ENCODE measurements at places on chromosomes 2 and 18.

DNA sequence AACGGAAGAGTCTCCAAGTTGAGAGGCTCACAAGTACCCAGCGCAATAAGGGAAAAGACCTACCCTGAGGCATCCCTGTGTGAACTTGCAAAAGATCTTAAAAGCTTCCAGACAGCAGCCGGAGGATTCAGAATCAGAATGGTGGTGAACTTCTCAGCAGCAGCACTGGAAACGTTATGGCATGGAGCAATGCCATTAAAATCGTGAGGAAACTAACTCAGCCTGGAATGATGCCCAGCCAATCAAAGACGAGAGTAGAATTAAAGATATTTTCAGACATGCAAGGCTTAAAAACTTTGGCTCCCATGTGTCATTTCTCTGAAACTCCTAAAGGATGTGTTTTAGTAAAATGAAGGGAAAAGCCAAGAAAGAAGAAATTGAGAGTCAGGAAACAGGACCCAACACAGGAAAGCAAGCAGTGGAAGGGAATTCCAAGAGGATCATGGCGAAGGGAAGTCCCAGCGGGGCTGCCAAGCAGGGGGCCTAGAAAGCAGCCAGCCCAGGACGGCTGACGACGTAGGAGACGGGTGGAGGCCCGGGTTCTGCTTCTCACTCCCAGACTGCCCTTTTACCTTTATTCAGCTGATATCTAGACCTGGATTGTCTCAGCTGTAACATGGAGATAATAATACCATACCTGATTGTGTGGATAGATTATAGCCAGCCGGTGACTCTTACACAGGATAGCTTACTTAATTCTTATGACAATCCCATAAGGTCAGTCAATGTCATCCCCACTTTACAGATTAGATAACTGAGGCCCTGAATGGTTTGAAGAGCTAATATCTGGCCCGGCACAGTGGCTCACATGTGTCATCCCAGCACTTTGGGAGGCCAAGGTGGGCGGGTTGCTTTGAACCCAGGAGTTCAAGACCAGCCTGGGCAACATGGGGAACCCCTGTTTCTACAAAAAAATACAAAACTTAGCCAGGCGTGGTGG is 92.8 kb downstream of the ASAP2 start:
- no peak for DNase-seq

DNA sequence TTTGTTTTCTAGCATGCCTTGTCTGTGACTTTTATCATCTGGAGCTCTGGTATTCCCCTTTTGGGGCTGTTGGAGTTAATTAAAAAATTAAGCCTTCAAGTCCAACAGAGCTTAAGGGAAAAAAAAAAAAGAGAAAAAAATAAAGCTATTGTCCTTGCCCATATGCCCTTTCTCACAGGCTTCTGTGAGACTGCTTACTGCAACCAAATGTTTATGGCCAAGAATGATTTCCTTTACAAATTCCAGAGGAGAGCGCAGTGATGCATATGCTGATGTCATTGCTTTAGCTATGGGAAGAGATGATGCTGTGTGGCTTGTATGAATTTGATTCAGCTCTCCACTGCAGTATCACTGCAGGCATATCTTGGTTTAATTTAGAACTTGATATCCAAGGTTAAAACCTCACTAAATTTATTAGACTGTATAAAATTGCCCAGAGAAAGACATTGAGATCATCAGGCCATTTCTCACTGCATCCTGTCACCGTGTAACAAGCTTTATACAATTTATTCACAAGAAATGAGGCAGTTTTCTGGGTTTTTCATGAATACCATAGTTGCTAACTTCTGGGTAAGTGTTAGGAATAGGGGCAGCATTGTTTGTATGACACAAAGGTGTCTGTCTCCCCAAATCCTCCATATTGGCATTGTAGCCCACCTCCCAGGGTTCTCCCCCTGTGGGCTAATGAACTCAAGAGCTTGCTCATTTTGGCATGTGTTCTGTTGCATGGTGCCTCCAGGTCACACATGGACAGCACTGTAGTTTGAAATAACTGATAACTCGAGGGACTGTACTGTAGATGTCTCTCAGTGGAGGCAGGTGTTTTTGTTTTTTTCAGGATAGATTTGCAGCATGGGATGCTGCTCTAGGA is 85.0 kb downstream of the TANC1 start:
- no peak for DNase-seq

DNA sequence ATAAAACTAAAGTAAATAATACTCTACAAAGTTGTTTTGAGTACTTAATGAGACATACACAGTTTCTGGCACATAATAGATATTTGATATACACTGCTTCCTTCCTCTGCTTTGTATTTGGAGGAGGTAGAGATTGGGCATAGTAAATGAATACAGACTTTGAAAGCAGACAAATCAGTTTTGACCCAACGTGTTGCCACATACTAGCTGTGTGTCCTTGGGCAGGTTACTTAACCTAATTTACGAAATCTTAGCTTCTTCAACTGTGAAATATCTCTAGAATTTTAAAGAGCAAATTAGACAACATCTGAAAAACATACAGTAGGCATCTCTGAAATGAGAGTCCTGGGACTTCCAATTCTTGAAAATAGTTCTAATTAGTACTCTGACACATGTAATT is 425.4 kb downstream of the TGIF1 start:
- no peak for DNase-seq

DNA sequence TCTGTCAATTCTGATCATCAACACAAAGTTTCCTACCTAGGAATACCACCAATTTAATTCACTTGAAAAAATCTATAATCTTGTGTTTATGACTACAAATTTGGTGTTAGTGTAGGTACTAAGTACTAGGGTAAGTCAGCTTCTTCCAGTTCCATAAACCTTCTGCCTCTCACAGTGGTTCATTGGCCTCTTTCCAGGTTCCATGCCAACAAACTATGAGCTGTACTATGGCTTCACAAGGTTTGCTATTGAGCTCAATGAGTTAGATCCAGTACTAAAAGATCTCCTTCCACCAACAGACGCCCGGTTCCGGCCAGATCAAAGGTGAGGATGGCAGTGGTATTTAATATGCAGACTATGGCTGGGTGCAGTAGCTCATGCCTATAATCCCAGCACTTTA is 58.8 kb downstream of the PRKRA start:
- DNase-seq, result no peak

DNA sequence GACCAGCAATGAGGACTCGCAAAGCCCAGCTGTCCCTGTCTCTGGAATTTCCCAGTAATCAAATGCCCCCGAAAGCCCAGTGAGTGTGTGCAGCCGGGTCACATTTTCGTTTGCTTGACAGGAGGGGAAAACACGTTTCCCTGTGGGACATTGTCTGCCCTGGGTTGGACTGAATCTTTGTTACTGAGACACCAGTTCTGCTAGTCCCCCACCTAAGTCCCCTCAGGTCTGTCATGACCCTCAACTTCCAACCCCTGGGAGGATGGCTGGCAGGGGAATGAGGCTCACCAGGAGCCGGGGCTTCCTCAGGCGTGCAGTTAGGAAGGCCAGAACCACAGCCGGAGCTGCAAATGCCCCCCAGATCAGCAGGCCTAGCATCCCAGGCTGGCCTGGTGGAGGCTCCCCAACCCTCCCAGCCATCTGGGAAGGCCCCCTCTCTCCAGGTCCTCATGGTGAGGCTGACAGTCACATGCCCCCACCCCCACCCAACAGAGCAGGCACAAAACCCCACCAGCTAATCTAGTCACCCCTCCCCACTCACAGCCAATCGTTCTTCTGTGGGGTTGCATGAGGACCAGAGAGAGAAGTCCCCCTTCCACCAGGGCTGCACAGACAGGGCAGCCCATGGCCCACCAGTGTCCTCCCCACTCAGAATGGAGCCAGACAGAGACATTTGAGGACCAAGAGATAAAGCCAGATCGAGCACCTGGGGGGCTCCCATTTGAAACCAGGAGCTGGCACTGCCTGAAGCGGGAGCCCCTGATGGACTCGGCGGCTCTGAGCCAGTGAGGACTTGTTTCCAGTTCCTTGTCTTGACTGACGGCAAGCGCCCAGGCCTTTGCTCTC is 33.6 kb downstream of the CYP26B1 start:
- DNase-seq, result no peak

- DNase-seq, result no peak
Measured at GRCh38 chr2:54665436-54665856, 58.0 kb upstream of the EML6 start.

- DNase-seq, result no peak
Measured at GRCh38 chr2:42168459-42169099, 574 bp upstream of the EML4 start.

DNA sequence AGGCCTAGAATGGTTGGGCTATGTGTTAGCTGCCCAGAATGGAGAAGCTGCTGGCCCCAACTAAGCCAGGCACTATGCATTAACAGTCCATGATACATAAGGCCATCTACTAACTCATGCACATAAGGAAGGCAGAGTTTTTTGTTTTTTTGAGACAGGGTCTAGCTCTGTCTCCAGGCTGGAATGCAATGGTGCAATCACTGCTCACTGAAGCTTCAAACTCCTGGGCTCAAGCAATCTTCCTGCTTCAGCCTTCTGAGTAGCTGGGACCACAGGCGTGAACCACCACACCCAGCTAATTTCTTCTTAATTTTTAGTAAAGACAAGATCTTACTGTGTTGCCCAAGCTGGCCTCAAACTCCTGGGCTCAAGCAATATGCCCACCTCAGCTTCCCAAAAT is 37.6 kb downstream of the GPR45 start:
- no peak for DNase-seq

DNA sequence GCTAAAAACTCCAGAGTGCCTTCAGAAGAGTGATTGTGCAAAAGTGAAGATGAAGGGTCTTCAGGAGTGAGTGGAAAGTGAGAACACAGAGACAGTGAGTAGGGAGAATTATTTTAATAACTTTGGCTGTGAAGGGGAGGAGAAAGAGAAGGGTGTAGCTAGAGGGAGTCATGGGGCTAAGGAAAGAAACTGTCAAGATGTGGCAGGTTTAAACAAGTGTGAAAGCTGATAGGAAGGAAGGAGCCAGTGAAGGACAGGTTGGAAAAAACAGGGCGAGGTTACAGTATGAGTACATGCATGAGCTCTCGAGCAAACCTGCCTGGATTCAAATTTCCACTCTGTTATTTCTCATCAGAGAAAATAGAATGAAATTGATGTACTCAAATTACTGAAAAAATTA is 17.8 kb downstream of the IL1F10 start:
- no peak for DNase-seq

DNA sequence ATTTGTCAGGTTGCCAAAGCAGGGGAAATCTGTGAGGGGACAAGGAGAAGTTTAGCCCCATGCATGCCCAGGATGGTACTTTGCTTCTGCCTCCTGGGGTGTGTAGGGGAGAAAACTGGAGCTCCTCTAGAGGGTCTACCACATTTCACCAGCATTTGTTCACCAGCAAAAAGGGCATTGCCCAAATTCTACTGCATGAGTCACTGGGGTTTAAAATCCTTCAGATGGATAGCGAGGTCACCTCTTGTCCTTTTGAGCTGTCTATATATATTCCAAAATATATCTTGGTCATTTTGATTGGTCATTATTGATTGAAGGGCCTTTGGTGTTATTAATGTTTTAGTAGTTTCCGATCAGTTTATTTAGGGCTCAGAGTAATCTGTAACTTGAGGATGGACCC is 18.7 kb downstream of the FHOD3 start:
- DNase-seq, result no peak

DNA sequence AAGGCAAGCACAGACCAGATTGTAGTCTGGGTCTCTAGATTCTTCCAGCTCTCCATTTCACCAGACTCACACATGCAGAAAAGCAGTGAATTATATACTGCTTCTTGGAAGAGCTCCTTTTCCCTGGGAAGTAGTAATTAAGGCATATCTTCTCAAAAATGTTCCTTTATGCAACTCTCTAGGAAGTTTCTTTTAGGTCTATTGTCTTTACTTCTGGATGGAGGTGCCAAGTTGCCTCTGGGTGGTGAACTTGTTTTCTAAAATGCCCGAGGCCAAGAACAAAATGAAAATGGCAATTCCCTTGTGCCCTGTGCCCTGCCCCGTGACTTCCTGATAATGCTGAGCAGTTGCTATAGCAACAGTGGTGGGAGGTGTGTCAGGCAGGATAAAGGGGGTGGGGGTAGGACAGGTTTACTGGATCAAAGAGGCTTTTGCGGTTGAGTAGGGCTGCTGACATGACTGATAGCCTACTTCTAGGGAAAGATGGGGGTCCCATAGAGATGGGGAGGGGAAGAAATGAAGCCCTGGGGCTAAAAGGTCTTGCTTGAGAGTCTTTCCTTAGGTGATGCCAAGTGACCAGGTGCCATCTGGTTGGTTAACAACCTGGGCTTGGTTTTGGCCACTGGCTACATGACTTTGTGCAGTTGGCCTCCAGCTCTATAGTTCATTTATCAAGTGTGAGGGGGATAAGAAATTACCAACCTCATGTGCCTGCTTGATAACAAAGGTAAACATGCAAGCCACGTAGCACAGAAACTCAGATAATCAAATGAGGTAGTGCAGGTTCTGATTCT is 11.8 kb downstream of the IGFBP2 start:
- no peak for DNase-seq

DNA sequence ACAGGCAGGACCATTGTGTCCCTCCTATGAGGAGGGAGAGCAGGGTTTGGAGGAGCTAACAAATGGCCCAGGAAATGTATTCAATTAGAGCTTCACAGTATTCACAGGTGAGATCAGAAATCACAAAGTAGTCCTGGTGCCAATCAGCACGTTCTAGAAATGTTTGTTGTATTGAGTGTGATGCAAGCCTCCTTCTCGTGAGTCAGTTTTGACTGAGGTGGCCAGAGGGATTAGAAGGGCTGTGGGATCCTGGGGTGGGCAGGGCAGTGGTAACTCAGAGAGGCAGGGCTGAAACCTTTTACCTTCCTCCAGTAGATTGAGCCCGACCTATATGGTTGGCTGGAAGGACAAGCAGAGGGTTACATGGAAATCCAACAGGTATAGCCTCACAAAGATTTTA is 95.0 kb downstream of the BOD1L2 start:
- no peak for DNase-seq

GRCh38 chr2:85388878-85389538 is 21.2 kb downstream of the CAPG start:
- no peak for DNase-seq

DNA sequence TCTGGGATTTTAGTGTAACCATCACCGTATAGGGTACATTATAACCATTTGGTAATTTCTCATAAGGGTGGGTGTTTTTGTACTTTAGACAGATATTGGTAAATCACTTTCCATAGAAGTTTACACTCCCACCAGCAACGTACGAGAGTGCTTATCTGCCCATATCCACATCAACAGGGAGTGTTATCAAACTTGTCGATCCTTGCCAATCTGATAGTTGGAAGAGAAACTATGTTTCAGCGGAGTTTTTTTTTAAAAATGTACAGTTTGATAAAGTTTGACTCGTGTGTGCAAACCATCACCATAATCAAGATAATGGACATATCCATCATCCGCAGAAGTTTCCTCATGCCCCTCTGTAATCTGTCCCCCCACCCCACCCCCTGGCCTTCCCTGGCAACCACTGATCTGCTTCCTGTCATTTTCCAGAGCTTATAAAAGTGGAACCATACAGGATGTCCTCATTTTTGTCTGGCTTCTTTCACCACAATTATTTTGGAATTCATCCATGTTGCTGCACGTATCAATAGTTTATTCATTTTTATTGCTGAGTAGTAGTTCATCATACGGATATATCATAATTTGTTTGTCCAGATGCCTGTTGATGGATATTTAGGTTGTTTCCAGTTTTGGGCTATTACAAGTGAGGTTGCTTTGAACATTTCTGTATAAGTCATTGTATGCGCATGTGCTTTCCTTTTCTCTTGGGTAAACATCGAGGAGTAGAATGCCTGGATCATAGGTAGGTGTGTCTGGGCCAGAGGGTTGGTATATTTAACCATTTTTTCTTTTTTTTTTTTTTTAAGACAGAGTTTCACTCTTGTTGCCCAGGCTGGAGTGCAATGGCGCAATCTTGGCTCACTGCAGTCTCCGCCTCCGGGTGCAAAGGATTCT is 18.6 kb downstream of the GLI2 start:
- DNase-seq, result no peak

GRCh38 chr18:32284284-32284683 is 94.4 kb downstream of the MEP1B start:
- no peak for DNase-seq

- no peak for DNase-seq
Measured at GRCh38 chr18:6627645-6628044, 101.9 kb upstream of the ARHGAP28 start.
